ENCODE measurements at places on chromosomes 7 and 10.

DNA sequence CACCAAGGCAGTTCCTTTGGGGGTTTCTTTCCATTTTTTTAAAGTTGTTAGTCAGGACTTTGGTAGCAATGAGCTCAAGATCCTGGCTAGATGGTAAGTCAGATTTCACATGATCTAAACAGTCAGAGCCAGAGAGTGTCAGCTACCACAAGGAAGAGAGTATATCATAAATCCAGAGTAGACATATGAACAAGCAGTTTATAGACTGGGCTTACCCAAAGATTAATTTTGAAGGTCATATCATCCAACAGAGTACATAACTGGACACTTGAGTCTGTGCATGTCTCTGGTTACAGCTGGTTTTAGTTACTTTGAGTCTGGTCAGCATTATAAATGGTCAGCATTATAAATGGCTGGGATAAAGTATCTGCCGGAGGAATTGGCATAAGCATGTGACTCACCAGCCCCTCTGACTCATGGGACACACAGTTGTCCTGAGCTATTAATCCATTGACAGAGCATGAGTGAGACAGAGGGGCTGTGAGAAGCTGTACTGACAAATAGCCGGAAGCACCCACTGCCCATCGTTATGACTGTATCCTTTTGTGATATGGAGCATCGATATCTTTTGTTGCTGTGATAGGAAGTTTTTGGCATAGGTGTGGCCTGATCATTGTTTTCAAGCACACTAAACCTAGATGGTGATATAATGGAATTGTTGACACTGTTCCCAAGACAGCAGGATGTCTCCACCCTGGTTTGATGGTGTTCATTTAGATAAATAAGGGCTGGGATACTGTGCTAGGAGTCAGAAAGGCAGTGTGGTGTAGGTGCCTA is 19.3 kb downstream of the PPP1R3C start:
- DNase-seq, result no peak

- no peak for DNase-seq
Measured at GRCh38 chr10:24850727-24851296, 101.6 kb downstream of the PRTFDC1 start.

DNA sequence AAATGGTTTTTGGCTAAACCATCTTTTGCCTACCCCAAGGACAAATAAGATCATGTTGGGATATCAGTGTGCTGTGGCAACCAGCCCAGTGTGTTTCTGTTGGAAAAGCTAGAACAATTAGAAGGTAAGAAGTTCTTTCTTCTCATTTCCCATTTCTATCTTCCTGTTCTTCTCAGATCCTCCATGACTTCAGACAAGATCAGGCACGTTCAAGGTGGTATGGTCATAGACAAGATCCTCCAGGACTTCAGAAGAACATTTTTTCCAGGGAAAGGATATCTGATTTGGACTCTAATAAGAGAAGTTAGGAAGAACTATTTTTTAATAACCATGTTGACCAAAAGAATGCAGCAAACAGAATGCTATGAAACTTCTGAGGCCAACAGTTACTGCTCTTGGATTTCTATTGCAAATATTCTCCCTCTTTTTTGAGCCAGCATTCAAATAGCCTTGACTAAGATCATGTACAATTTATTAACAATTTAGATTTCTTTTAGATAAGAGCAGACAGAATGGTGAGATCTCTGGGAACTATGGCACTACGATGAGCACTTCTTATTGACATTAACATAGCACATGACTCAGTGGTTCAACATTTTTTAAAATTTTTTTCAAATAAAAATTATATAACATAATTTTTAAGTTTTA is 15.9 kb downstream of the HYCC1 start:
- no peak for DNase-seq

DNA sequence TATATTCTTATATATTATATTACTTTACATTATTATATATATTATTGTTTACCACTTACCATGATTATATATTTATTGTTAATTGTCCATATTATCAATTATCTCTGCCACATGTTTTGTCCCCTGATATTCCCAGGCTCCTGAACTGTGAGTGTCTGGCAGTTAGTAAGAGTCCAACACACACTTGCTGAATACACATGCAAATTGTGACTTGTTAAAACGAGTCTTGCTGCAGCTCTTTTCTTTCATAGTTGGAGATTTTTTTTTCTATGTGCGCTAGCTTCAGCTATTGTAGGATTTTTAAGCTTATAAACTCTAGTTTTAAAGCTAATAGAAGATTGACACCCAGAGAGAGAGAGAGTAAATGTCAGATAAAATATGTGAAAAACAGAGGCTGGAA is 207.8 kb upstream of the FAM3C start:
- no peak for DNase-seq

DNA sequence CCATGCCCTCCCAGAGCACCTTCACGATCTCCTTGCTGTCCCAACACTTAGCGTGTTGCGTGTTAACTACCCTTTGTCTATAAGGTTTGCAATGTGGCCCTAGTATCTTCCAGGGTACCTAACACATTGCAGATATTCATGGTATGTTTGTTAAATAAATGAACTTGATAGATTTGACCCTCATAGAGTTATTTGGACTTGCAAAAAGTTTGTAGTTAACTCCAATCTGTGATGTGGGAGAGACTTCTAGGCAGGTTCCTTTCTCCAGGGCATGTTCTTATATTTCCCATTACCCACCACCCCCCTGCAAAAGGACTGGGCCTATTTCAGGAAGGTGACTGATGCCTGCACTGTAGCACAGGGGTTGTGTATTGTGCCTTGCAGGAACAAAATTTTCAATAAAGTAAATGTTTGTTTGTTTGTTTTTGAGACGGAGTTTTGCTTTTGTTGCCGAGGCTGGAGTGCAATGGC is 612 bp downstream of the HILPDA start:
- no peak for DNase-seq

GRCh38 chr10:33676606-33677339 is 342.3 kb upstream of the NRP1 start:
- DNase-seq, result no peak

DNA sequence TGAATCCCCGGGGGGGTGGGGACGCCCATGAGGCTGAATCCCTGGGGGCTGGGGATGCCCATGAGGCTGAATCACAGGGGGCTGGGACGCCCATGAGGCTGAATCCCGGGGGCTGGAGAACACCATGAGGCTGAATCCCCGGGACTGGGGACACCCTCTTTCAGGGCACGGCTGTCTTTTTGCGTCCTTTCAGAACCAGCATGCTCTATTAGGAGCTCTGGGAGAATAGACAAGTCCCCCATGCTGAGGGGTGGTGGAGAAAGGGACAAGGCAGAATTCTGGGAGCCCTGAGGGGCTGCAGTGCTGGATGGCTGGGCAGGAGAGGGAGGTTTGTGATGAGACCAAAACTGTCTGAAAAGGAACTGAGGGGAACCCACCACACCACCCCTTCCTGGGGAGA is 257.3 kb upstream of the TCERG1L start:
- DNase-seq, result no peak

GRCh38 chr10:34740321-34740720 is 74.8 kb downstream of the PARD3 start:
- DNase-seq, result no peak

All from activated naive CD4-positive, alpha-beta T cell (primary cell).